ENCODE measurements at places on chromosomes 16 and 17. TPM values are rescaled to one million over a fixed set of nuclear protein-coding genes. Genes with fewer than 3 reads are reported as not detected.

SEC14L1 gene
- total RNA-seq, result 156 TPM

DNA sequence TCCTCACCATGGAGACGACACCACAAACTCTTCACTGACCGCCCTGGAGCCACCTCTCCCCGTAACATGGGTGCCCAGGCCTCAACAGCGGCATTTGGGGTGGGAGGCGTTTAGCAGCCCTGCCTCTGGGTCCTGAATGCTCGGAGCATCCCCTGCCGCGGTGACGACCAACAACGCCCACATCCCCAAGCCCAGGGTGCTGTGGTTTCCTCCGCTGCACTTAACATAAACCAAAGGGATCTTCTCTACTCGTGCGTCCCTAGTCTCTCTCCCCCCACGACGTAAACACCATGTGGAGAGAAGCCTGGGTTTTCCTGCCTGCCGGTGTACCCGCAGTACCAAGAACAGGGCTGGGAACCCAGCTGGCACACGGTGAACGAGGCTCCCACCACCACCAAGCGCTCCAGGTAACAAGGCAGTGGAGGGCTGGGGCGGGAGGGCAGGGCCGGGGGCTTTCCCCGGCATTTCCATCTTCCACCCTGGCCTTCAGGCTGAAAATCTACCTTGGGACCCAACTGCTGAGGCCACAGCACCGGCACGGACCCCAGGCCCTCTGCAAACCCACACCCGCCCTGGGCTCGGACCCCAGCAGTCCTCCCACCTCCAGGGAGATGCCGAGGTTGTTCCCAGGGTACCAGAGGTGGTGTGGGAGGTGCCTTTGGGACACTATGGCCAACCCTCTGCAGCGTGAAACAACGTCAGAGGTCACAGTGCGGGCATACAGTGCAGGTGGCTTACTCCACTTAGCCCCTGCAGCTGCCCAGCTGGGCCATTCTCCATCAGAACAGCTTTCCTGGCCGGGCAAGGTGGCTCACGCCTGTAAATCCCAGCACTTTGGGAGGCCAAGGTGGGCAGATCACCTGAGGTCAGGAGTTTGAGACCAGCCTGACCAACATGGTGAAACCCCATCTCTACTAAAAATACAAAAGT, 54.3 kb downstream of the TIMM22 start:
- peaks cover 1% of the 10 kb centered on the region for H3K4me1 ChIP-seq
- no peak overlapping the region for H3K27ac ChIP-seq
- no peaks in the 10 kb centered on the region for H3K36me3 ChIP-seq
- no peak for DNase-seq

- no peak overlapping the region for H3K27ac ChIP-seq
- peaks cover 15% of the 10 kb centered on the region for H3K36me3 ChIP-seq
- no peak overlapping the region for H3K4me3 ChIP-seq
- no peaks in the 10 kb centered on the region for H3K27me3 ChIP-seq
- no peaks in the 10 kb centered on the region for H3K4me1 ChIP-seq
Observed at GRCh38 chr17:78991017-78991738, 11.5 kb upstream of the LGALS3BP start.

- peaks cover 23% of the 10 kb centered on the region for H3K4me1 ChIP-seq
- H3K36me3 ChIP-seq, result no peaks in the 10 kb centered on the region
- no peak overlapping the region for H3K27ac ChIP-seq
- no peak for DNase-seq
Observed at GRCh38 chr16:65713181-65713808, 591.4 kb upstream of the CDH11 start.

- H3K4me1 ChIP-seq, result peaks cover 11% of the 10 kb centered on the region
- no peak overlapping the region for H3K27ac ChIP-seq
- H3K4me3 ChIP-seq, result no peak overlapping the region
Observed at GRCh38 chr16:53084746-53085334, 30.0 kb downstream of the CHD9 start.

Measured in lung (tissue), 17 donors.